BJ (cell line): ENCODE measurements at places on chromosomes 2 and 18.

- no peak for DNase-seq
These were observed 6.4 kb upstream of the SMAD7 start for GRCh38 chr18:48957136-48957535.

- no peak for DNase-seq
These were observed 35.1 kb downstream of the SH3YL1 start for GRCh38 chr2:228518-229278.

DNA sequence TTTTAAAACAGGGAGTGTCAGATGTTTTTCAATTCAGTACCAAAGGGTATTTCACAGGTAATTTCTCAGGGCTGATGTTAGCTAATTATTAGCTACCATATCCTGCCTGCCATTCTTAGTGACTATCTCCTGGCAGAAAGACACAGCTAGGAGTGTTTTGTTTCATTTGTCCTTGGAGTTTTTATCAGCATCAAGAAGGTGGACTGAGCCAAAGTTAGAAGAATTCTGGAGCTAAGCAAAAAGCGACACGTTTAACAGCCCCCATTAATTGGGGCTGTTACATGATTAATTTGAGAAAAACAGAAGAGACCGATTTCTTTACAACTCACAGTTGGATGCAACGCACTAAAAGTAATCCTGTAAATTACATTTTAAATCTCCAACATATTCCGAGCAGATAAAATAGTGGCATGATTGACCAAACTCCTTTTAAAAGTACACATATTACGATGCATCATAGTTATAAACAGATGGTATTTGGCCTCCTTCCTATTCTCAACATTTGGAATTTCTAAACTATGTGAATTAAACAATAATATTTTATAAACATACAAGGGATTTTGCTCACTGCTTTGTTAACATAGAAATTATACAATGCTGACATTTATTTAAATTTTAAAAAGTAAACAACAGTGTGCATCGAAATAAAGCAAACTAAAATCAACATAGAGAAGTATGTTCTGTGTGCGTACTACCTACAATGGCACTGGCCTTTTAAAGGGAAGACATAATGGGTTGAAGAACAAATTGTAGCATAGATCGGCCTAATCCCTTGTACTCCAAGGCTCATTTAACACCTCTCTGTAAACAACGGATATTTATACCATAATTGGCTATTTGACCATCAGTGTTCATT lies 585.1 kb downstream of the ZEB2 start:
- DNase-seq: no peak

DNA sequence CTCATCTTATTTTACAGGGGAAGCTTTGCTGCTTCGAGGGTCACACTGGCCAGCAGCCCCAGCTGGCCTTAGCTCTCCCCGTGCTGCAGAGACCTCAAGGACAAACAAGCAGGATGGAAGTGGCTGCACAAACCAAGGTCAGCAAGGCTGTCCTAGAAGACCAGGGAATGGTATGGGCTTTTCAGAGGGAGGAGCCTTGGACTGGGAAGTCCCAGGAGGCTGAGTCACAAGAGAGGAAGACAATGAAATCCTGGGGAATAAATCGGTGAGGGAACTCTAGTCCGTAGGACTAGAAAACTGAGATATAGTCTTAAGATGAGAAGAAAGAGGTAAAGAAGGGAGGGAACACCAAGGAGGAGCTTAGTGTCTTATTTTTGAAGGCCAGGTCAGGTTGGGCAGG lies 15.7 kb downstream of the CREG2 start:
- no peak for DNase-seq

GRCh38 chr2:137050949-137051348 lies 285.6 kb downstream of the THSD7B start:
- no peak for DNase-seq

- no peak for DNase-seq
These were observed 24.0 kb upstream of the NOL4 start for GRCh38 chr18:34248727-34249126.

GRCh38 chr2:30236591-30237238 lies 5.4 kb downstream of the LBH start:
- DNase-seq: no peak

DNA sequence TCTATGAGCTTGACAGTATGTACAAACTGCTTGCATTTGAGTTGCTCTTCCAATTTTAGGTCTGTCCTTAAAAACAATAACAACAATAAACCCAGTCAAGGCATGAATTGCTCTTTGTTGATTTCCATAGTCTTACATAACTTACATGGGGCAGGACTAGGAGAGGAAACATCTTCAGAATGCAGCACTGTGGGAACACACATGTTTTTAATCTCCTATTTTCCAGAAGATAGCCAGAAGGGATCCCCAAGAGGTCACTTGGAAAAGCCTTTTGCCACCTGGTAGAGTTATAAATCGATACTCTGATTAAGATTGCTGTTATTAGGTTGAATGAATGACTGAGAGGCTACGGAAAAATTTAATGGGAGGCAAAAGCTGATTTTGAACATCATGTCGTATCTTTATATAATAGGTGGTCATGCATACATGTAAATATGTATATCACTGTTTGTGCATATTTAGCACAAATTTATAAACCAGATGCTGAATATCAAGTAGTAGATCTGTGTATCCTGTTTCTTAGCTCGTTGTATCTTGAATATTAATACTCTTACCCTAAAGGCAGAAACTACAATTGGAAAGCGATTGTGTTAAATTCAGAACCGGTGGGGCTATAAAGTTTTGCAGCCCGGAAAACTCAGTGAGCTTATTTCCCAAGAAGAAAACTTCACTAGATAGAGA lies 479.4 kb upstream of the TCF4 start:
- peak; percentile 62 for DNase-seq

- DNase-seq: no peak
These were observed 998.0 kb upstream of the CDH2 start for GRCh38 chr18:29174891-29175290.

GRCh38 chr2:234981197-234982095 lies 29.6 kb downstream of the SH3BP4 start:
- peak; percentile 99 for DNase-seq

DNA sequence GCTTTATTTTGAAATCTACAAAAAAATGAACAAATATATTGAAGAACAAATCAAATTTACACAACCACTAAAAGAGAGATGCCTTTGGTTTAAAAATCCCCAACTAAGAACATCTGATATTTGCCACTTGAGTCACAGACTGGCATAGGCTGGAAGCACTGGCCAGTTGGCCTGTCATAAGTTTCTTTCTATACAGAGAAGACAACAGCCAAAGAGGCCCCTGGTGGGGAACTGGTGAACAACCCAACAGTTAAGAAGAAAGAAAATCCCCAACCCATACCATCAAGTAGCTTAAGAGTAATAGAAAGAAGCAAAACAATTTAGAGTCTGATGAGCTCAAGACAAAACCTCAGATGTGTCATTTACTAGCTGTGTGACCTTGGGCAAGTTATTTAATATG lies 45.5 kb downstream of the OSR1 start:
- DNase-seq: no peak

DNA sequence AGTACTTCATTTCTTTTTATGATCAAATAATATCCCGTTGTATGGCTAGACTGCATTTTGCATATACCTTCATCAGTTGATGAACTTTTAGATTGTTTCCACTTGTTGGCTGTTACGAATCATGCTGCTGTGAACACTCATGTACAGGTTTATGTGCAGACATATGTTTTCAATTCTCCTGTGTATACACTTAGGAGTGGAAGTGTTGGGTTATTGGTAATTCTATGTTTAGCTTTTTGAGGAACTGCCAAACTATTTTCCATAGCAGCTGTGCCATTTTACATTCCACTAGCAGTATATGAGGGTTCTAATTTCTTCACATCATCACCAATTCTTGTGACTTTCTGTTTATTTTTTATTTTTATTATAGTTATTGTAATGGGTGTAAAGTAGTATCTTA lies 32.1 kb upstream of the LCLAT1 start:
- no peak for DNase-seq

GRCh38 chr18:6934859-6935258 lies 182.7 kb downstream of the LAMA1 start:
- DNase-seq: no peak

- DNase-seq: no peak
These were observed 15.9 kb downstream of the FAM210A start for GRCh38 chr18:13710414-13710831.

GRCh38 chr2:179024445-179024844 lies 25.5 kb downstream of the CCDC141 start:
- no peak for DNase-seq

DNA sequence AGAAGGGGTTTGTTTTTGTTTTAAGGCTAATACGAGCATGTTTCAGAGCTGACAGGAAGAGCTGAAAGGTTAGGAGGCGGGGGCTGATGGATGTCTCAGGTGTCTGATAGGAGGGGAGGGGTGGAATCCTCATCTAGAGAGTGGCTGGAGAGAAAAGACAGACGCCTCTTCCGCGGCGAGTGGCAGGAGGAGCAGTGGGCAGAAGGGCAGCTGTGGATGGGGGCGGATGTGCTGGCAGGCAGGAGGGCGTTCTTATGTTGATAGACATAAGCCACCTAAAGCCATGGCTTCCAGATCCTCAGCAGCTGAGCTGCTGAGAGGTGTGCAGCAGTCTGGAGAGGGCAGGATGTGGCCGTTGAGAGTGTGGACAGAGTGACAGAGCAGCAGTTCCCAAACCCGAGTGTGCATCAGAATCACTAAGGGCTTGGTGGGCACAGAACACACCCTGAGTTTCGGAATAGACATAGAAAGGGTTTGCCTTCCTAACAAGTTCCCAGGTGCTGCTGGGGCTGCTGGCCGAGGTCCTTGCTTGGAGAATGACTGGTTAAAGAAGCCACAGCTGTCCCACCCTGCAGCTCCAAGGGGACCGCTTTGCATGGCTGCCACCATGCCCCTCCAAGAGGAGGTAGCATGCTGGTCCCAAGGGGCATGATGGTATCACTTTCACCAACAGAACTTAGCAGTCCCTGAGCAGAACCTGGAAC lies 3.0 kb upstream of the ITM2C start:
- no peak for DNase-seq

GRCh38 chr2:25586726-25587144 lies 86.6 kb downstream of the DTNB start:
- DNase-seq: no peak

DNA sequence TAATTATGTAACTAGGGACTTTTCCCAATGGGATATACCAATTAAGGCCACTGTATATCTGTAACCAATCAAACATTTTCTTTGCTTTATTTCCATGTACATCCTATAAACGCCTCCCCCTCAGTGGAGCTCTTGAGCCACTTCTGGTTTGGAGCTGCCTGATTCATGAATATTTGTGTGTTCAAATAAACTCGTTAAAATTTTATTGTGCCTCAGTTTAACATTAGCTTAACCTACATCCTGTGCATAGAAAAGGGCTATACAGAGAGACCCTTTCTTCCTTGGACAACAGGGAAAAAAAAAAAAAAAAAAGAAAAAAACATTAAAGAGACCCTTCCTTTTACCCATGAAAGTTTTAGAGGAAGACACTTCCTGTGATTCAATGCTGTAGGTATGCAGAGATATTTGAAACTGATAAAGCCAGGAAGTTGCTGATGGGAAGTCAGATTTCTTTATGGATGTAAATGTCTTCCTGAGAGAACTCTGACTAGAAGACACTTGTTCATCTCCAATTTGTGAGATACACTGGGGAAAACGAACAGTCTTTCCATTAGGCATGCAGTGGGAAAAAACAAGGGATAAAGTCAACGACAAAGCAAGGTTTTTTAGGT lies 614.6 kb upstream of the SOX11 start:
- no peak for DNase-seq

DNA sequence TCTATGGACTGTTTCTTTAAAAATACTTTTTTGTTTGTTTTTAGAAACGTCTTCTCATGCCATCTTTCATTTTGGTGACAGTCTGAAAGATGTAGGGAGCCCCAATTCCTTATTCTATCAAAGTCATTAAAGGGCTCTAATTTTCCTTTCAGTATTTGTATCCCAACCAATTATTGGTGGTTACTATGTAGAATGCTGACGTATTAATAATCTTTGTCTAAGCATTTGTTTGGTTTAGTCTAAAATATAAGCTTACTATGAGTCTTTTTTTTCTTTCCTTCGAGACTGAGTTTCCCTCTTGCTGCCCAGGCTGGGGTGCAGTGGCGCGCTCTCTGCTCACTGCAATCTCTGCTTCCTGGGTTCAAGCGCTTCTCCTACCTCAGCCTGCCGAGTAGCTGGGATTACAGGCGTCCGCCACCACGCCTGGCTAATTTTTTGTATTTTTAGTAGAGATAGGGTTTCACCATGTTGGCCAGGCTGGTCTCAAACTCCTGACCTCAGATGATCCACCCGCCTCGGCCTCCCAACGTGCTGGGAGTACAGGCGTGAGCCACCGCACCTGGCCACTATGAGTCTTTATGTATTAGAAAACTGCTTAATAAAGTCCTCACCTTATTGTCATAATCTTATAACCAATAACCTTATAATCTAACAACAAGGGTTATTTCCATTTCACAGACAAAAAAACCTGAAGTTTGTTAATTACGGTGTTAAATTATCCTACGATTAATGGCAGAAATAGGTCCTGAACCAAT lies 849 bp upstream of the VRK2 start:
- no peak for DNase-seq

DNA sequence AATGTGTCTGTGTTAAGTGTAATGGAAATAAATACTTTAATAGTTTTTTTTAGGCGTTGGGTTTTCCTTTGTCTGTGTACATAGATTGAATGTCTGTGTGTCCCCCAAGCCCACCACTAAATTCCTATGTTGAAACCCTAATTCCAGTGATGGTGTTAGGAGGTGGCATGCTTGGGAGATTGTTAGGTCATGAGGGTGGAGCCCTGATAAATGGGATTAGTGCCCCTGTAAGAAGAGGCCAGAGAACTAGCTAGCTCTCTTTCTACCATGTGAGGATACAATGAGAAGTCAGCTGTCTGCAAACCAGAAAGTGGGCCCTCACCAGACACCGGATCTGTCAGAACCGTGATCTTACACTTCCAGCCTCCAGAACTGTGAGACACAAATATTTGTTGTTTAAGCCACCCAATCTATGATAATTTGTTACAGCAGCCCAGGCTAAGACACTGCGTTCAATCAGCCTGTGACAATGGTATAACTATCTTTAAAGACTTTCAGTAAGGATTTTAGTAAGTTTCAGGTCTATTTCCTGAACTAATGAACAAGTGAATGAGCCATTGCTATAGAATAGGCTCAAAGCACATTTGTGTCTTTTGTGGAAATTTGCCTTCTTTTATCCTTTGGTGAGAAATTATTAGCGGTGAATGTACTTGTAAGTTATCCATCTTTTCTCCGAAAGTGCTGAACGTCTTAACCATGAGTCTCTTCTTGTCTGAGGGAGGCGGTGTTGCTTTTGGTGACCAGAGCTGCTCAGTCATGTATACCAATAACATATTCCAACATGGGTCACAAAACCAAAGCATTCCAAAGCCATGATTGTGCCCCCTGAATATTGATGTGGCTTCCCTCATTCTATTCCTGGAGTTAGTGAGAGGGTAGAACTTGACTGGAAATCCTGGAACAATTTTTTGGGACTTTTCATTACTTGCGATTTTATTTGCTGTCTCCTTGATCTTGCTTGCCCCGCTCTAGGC lies 29.6 kb upstream of the IL1R1 start:
- DNase-seq: no peak
